ENCODE measurements at places on chromosomes 7 and 10. TPM values are rescaled to one million over a fixed set of nuclear protein-coding genes. Genes with fewer than 3 reads are reported as not detected.

DNA sequence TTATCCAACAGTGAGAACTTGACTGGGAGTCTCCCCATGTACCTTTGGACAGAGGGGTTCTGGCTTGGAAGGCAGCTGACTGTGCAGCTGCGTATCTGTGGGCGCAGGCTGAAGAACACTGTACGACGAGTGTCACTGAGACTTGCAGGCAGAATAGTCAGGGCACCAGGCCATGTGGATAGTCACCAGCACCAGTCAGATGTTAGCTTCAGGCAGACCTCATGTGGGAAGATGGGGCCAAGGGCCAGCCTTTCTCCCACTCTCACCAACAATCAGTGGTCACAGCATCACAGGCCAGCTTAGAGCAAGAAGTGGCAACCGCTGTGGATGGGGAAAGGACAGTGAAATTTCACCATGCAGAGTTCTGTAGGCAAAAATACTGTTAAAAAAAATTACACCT, 43.4 kb upstream of the GJD4 start:
- DNase-seq, result peak; percentile 61

DNA sequence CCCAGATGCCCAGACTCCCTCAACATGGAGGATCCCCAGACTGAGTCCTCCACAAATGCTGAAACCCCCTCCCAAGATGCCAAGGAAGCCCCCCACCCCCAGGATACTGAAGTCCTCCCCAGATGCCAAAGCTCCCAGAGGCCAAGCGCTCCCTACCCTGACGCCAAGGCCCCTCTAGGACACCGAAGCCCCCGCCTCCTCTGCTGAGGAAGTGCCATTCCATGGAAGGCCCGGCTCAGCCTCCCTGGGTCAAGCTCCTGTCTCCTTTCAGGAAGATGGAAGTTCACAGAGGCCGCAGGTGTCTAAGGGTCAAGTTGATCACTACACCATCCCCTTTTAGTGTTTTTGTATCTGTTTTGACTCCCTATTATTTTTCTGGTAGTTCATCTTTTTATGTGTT, 606.8 kb downstream of the DNAJB6 start:
- no peak for DNase-seq

DNA sequence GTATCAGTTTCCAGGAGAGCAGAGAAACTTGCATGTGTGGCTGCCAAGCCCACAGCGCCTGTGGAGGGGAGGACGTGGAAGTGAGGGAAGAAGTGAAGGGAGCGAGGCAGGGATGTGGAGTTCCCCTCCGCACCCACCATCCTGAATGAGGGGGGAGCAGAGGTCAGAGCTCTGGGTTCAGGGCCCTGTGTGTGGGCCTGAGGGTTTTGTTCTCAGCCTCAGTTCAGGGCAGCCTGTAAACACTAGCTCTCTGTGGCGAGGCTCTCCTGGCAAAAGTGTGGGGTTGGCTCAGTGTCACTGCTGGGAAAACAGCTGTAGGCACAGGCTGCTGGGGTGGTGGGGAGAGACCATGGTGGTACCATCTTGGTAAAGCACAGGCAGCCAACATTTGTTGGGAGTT, 108.4 kb downstream of the C10orf105 start:
- peak; percentile 63 for DNase-seq

GRCh38 chr7:77667459-77668086, 28.7 kb upstream of the RSBN1L start:
- DNase-seq, result peak; percentile 15

- DNase-seq, result peak; percentile 67
Measured at GRCh38 chr7:64907641-64908326, 4.7 kb downstream of the ZNF273 start.

DNA sequence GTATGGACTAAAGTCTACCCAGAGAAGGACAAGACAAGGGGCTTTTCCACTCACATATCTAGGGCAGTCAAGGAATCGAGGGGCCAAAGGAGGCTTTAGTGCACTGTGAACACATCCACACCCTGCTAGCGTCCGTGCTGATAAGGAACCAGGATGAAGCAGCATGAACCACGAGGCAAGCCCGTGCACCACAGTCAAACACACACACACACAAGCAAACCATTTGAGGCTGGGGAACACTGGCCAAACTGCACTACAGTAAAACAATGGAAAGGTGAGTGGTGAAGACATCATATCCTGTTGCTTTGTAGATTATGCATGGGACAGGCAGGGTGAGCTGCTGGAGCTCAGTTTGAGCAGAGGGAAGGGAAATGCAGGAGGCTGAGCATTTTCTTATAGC, 177.4 kb upstream of the CDCA7L start:
- no peak for DNase-seq

The LRIT1 gene
- total RNA-seq, result 0.11 TPM

The VENTX gene
- total RNA-seq, result not detected

The FAM3C gene
- total RNA-seq, result 111 TPM

The PSD gene
- total RNA-seq, result 0.10 TPM

The FRG2B gene
- total RNA-seq, result not detected

The MYPN gene
- total RNA-seq, result 131 TPM

The ASB10 gene
- 0.99 TPM for total RNA-seq

The SUPV3L1 gene
- total RNA-seq, result 26.6 TPM
